ENCODE measurements at places on chromosomes 4 and X.

- DNase-seq: no peak
These were observed 197.8 kb downstream of the HS3ST1 start for GRCh38 chr4:11230866-11231265.

DNA sequence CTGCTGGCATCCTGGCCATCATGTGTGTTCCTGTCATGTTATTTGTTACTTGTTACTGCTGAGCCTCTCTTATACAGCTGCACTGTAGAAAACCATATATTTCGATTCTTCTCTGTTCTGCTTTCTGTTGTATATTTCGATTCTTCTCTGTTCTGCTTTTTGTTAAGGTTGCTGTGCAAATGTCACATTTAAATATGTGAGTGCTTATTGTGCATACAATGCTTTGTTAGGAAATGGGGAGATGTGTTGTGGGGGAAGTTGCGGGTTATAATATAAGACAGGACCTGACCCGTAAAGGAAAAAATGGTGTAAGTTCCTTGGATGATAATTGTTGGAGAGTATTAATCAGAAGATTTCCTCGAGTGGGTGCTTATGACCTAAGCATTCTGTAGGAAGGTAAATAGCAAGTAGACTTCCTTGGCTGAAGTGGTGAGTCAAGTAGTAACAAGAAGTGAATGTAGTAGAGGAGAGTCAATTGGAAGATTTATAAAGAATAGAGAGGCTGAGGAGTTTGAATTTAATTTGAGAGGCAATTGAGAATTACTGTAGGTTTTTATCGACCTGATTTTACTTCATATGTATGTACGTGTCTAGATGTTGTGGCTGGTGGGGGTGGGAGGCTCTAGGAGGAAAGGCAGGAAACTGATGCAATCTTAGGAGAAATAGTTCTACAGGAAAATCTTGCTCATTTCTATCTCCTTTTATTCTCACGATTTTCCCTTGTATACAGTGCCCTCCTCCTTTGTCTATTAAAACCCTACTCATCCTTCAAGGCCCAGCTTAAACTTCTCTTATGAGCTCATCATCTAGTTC, 8.5 kb downstream of the OGT start:
- DNase-seq: no peak

DNA sequence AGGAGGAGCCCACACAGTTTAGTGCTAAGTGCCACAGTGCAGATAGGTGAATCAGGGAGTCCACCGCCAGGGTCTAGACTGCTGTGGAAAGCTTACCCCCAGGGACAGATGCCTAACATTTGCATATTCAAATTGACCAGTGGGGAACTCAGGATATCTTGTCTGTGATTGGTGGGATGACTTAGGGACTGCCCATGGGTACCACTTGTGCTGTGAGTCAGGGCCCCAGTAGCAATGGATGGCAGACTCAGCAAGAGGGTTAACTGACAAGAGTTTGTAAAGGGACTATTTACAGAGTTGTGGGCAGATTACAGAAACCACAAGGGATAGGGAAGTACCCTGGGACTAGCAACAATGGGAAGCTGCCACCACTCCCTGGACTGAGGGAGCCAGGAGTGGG, 282.1 kb downstream of the BCOR start:
- peak; percentile 50 for DNase-seq

DNA sequence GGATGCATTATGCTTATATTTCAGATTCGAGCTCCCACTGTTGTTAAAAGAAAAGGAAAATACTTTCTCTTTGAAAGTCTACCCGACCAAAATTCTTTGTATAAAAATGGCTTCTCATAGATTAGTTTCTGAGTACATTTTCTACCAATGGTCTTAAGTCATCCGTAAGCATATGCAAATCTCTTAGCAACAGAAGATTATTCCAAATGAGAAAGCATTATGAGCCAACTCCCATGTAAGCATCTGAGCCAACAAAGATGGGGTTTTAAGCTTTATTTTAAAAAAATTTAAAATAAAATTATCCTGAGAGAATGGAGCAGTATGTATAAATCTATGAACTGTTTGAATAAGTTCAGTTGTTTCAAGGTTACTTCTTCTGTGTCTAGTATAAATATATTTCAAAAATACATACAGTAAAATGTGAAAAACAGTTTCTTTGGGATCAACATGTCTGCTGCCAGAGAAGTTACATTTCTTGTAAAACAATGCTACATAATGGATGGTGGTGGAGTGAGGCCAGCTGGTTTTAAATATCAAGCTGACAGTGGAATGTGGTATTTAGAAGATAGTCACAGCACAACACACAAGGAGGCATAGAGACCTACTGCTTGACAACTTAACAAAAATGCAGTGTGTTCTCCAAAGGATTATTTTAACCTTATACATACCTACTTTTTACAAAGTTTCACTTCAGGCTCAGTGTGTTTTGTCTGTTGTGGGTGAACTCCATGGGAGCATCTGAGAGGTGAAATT, 199.5 kb upstream of the DIPK2B start:
- DNase-seq: no peak

GRCh38 chrX:30992381-30992904, 79.4 kb downstream of the FTHL17 start:
- DNase-seq: no peak

- DNase-seq: no peak
These were observed 89.0 kb downstream of the KDR start for GRCh38 chr4:55036405-55036804.

DNA sequence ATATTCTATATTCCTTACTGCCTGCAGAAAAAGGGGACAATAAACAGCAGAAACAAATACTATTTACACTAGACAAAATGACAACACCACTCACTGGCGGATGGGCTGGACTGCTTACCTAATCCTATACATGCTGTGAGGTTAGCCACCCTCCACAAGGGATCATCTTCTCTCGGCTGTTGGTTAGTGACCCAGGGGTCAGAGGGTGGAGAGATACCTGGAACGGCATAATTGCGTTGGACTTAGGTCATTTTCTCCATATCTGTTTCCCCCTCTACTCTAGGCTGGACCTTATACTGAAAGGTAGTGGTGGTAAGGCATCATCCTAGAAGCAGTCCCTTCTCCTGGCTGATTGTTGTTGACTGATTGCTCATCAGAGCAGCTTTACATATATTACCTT, 286.8 kb upstream of the UGT8 start:
- no peak for DNase-seq

DNA sequence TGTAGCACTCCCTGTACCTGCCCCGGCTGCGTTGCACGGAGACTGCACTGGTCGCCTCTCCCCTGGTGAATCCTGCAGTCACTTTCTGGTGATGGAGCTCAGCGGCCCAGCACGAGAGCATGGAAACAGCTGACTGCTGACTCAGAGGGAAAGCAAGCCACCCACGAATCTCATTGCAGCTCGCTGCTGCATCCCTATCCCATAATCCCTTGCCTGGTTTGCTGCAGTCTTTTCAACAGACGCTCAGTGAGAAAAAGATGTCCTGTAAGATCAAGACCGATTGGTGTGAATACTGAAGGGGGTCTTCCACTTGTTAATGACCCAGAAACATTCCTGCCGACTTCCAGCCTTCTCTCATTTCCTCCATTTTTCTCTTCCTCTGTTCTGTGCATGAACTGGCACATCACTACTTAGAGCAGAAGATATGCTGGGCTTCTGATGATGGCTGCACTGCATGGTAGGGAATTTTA, 52.9 kb downstream of the TRIM2 start:
- peak; percentile 66 for DNase-seq

- no peak for DNase-seq
These were observed 651 bp downstream of the NXT2 start for GRCh38 chrX:109537324-109537665.

- DNase-seq: no peak
These were observed 106.2 kb upstream of the IL13RA1 start for GRCh38 chrX:118621081-118621759.

- no peak for DNase-seq
These were observed 33.1 kb upstream of the GPR34 start for GRCh38 chrX:41655631-41656030.

- DNase-seq: no peak
These were observed 101.6 kb downstream of the FGF16 start for GRCh38 chrX:77548751-77549150.

DNA sequence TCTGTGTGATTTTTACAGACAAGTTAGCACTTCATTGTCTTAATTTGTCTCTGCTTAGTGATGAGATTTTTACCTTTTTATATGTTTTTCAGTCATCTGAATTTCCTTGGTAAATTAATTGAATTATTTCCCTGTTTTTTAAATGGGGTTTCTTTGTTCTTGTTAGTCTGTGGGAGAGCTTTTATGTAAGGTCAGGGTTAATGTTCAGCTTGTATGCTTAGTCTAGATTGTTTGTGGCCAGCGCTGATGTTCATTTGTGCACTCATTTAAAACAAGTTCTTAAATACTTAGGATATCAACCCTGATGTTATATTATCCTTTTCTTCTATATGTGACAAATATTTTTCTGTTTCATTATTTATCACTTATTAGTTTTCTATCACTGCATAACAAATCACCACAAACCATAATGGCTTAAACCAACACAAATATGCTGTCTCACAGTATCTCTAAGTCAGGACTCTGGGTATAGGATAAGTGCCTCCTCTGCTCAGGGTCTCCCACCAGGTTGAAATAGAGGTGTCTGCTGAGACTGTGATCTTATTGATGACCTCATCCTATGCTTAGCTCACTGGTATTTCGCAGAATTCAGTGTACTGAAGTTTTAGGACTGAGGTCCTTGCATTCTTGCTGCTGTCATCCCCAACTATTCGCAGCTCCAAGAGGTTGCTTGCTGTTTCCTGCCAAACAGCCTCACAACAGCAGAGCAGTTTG, 53.2 kb downstream of the ATP10D start:
- DNase-seq: no peak

GRCh38 chr4:168071304-168071703, 21.0 kb upstream of the ANXA10 start:
- DNase-seq: no peak

GRCh38 chr4:184641022-184641421, 8.2 kb downstream of the CASP3 start:
- no peak for DNase-seq

Data from activated CD4-positive, alpha-beta T cell treated with anti-CD3 and anti-CD28 coated beads for 48 hours (primary cell).